Memory B cell (primary cell): ENCODE measurements at places on chromosomes 11 and 22.

GRCh38 chr22:28900379-28900925 is 17.1 kb downstream of the ZNRF3 start:
- DNase-seq: no peak

DNA sequence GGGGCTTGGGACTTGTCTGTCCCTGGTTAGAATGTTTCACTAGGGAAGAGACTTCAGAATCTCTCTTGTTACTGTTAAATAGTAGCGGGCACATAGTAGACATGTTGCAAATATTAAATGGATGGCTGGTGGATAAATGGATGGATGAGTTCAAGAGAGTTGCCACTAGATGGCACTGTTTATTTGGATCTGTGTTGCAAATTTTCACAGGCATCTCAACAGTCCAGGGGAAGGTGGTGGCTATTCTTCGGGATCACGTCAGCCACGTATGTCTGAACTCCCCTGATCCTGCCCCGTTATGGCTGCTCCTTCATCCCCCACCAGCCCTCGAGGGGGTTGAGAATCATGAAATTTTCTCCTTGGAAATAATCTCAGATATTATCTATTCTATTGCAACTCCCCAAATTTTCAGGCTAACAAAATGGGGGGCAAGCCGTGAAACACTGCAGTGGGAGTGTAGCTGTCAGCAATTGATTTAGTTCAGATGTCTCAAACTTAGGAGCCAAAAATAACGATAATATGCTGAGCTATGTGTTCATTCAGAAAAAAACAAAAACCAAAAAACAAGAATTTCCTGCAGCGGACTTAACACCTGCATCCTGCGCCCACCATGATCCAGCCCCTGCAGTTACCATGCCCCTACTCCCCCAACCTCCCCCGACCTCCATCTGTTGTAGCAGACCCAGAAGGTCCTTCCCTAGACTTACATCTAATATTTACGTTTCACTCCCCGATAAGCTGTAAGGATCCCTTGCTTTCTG is 29.1 kb upstream of the BIRC3 start:
- DNase-seq: peak; percentile 62

DNA sequence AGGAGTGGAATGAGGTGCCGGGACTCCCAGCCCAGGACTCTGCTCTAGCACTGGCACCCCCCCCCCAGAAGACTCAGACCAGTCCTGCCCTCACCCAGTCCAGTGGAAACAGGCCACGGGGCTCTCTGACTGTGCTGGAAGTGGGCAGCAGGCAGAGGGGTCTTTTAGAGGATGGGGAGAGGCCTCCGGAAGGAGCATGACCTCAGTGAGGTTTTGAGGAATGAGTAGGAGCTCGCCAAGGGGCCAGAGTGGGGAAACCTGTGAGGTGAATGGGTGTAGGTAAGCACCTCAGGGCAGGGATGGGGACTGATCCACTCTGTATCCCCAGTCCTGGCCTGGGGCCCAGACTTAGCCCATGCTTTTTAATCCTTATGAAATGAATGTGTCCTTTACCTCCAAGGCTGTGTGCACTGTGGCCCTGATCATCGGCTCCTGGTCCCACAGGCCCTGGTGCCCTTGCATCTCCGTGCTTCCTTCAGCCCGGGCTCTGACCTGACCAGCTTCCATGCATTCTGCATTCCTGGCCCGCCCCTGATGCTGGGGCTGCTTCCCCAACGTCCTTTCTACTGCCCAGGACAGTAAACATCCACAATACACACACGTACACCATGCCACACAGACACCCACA is 24.4 kb upstream of the RFPL3 start:
- DNase-seq: no peak

DNA sequence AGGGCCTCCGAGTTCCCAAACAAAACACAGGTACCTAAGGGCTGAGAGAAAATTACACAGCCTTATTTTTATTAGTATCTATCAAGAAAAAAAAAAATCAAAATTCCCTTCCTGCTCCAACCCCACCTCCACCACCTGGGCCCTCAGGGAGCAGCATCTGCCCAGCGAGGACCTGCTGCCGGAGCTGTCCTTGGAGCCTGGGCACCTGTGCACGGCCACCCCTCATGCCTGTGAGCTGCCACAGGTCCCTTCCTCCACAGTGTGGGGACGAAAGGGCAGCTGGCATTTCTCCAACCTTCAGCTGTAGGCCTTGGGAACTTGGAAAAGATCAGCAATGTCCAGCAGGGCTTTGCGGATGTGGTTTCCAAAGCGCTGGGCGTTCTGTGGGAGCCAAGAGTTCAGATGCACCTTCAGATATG is 6.3 kb upstream of the SYCE3 start:
- DNase-seq: no peak

DNA sequence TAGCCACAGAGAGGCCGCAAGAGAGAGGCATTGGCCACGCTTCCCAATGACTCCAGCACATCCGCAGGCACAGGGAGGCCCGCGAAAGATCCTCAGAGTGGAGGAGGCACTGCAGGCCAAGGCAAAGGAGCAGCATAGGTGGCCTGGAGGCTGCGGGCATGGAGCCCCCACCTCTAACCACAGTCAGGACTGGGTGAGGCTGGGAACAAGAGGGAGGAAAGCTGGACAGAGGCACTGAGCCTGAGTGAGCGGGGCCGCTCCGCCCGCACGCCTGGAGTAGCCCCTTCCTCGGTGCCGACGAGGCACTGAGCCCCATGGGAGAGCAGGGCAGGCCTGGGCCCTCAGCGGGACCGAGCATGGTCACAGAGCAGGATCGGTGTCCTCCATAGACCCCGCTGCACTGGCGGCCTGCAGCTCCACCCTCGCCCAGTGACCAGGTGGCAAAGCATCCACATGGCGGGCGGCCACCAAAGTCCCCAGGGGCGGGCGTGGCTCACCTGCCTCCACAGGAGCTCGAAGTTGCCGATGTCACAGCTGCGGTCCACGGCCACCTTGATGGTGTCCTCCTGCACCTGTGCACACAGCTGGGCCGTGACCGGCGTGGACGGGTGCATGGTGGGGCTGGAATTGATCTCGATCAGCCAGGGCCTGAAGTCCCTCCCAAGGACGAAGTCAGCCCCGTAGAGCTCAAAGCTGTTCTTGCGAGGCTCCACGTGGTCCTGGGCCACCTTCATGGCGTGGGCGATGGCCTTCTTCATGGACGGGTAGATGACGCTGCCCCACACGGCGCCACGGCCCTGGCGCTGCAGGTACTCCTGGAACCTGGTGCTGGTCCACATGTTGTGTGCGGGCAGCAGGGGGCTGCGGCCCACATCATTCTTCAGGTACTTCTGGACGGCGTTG is 18.9 kb upstream of the IL17REL start:
- no peak for DNase-seq

DNA sequence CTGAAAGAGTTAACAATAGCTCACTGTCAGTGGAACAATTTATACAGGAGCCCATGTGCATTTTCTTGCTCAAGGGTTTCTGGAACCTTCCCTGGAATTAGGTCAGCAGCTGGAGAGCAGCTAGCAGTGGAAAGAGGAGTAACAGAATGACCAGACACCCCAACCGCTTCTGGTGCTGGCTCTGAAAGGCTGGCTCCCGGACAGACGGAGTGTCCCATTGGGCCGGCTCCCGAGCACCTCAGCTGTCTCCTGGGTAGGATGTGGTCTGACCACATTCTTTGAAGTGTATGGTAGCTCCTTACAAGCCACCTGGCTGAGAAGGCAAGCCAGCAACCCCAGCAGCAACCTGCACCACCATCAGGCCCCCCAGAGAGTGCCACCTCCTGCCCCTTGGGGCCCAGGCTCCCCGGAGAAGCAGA is 44.7 kb downstream of the ABTB2 start:
- DNase-seq: no peak
